Suppressor macrophage treated with lipopolysaccharide for 1 hour (primary cell): ENCODE measurements at places on chromosomes 7 and 10.

- no peak for DNase-seq
Observed at GRCh38 chr10:92814790-92815189, 33.5 kb upstream of the EXOC6 start.

GRCh38 chr10:92387289-92387940, 96.4 kb downstream of the MARCHF5 start:
- DNase-seq: peak; percentile 57

DNA sequence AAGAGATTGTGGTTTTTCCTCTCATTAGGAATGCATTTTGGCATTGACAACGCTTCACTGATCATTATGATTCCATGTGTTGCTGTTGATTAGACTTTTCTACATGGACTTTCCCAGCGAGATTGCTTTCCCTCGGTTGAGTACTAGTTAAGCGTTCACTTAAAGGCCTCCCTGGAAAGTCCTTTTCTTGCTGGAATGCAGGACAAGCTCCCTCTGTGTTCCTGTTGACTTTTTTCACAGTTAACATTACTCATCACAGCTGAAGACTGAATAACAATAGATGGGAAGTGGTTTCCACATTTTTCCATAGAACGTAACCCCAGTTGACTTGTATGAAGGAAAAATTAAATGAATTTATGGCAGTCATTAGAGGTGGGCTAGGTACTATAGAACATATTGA, 2.6 kb upstream of the CAV1 start:
- DNase-seq: no peak

DNA sequence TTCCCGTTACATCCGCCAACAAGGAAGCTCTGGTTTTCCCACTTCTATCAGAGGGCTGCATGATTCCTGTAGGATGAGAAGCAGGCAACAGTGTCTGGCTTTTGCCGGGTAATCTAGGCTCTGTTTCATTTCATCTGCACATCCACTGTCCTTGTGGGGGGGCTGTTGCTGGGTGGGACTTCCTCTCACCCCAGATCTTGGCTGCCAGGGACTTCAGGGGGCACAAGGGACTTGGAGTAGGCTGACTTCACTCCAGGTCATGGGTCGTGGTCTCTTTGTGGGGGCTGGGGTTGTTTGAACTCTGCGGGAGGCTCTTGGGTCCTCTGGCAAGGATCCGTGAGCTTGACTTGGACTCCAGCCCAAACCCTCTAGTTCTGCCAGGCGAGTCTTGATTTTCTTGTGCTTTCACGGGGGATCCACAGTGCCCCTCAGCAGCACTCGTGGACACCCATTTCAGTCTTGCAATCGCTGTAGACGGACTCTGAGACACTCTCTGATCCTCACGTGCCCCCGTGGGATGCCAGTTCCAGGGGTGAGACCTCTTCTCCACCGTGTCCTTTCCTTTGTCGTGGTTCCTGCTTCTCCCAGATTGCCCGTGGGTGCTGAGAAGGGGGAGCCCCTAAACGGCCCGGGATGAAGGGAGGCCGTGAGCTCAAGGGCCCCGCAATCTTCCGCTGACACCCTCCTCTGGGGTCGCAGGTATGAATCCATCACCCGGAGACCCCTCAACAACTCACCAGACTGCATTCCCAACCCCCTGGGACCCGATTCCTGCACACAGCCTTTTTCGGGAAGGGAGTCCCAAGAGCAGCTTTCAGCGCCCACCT, 21.4 kb upstream of the ZNF273 start:
- DNase-seq: no peak

GRCh38 chr7:22660293-22660692, 66.7 kb upstream of the IL6 start:
- DNase-seq: no peak

DNA sequence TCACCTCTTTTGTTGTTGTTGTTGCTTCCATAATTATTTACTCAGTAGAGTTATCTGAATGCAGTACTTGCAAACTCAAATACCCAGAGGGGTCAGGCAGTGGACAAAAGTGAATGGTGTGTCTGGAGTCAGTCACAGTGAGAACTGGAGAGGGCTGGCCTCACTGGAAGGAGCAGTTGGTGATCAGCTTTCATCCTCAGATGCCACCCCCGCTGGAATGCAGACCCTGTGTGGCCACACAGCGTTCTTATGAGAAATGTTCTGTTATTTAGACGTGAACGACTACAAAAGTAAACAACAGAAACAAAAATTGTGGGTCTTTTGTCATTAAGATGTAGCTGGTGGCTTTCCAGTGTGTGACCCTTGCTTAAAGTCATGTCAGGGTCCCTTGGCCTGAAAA, 29.6 kb upstream of the VPS41 start:
- DNase-seq: no peak

- no peak for DNase-seq
Observed at GRCh38 chr7:85074-85882, 107.1 kb upstream of the FAM20C start.

DNA sequence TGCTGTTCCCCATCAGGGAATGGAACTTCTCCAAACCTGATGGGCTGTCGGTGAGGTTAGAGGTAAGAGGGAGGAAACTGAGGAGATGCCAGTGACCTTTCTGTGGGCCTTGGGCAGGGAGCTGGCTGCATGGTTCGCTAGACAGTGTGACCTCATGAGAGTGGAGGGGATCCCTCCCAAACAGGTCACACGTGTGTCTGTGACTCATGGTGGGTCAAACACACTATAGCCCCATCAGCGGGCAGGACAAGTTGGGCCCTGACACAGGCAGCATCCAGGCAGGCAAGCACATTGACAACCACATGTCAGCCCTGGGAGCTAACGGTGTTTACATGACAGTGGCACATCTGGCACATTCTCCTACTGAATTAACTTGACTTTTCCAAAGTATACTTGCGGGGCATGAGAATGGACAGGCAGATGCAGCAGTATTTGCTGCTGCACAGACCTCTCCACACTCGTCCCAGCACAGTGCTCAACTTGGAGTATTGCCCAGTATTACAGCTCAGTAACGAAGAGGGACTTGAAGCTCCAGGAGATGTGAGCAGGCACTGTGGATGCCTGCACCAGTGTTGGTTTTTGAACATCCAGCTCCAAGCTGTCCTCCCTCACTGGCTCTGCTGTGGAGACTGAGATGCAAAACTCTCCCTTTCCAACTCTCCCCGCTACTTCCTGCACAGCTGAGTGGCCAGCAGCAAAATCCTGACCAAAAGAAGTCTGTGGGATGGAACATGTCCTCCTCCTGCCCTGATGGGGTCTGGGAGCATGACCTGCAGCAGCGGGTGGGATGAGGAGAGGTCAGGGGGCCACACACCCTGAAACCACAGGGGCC, 199.6 kb downstream of the WDR37 start:
- DNase-seq: no peak

GRCh38 chr10:74255214-74255613, 104.2 kb downstream of the ADK start:
- DNase-seq: peak; percentile 9

DNA sequence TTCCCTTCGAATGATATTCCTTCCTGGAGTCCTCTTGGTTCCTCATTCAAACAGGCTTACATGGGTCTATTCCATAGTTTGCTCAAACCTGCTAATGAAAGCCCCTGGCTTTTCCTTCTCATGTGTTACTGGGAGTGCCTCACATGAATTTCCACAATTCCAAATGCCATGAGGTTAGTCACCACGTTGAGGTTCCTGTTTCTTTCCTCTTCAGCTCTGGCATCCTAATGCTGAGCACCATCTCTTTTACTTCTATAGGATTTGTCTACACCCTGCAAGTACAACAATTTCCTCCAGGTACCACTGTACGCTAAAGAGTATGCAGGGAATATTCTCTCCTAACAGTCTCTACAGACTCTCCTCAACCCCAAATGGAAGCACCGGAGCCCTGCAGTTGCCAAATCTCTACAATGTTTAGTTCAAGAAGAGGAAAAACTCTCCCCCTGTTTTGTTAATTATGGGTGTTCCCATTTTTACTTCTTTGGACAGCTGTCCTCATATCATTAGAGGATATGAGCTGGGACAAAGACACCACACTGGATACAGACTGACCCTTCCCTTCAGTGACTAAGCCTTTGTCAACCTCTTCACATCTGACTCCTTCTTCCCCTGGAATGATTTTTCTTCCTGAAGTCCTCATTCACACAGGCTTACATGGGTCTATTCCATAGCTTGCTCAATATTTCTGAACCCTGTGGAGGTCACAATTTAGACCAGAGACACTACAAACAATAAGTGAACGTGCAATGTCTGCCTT, 145.8 kb upstream of the BET1 start:
- peak; percentile 46 for DNase-seq

- DNase-seq: peak; percentile 39
Observed at GRCh38 chr7:43220250-43220649, 107.8 kb downstream of the HECW1 start.

GRCh38 chr10:51092402-51092801, 18.1 kb downstream of the PRKG1 start:
- no peak for DNase-seq

GRCh38 chr10:109588259-109588658, 335.1 kb downstream of the XPNPEP1 start:
- DNase-seq: no peak

- no peak for DNase-seq
Observed at GRCh38 chr7:130409067-130409711, 28.9 kb downstream of the CPA1 start.
